ENCODE measurements at places on chromosomes 6 and 20. TPM values are rescaled to one million over a fixed set of nuclear protein-coding genes. Genes with fewer than 3 reads are reported as not detected.

GRCh38 chr20:6180531-6180930 lies 57.7 kb upstream of the FERMT1 start:
- H3K27ac ChIP-seq = no peak overlapping the region
- DNase-seq = no peak
- no peaks in the 10 kb centered on the region for H3K4me1 ChIP-seq
- no peak overlapping the region for H3K4me3 ChIP-seq

- H3K27ac ChIP-seq = peak overlapping the region; percentile 83
- peak; percentile 55 for DNase-seq
- no peaks in the 10 kb centered on the region for H3K36me3 ChIP-seq
- H3K4me3 ChIP-seq = peak overlapping the region; percentile 65
- H3K4me1 ChIP-seq = peaks cover 17% of the 10 kb centered on the region
- no peaks in the 10 kb centered on the region for H3K27me3 ChIP-seq
These were observed 970 bp downstream of the BLTP3A start for GRCh38 chr6:34792605-34793500.

DNA sequence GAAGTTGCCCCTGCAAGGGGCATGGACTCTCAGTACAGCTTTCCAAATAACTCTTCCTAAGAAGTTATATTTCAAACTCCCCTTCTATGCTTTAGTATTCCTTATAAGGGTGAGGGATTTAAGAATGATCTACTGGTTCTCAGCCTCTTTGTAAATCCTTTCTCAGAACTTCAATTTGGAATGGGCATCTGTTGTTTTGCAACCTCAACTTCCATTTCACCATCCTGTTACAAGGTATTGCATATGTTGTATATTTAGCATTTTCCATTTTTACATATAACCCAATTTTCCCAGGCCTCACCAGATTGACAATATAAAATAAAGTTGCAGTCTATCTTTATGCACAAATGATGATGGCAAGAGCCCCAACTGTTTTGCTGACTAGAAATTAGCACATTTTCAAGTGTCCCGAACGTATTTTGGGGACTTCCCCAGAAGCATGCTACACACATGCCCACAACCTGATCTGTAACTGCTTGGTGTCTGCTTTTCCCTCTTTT lies 154.9 kb upstream of the CARMIL1 start:
- no peak for DNase-seq
- no peaks in the 10 kb centered on the region for H3K4me1 ChIP-seq
- H3K36me3 ChIP-seq = peaks cover 6% of the 10 kb centered on the region
- no peak overlapping the region for H3K27ac ChIP-seq

GRCh38 chr6:125904871-125905270 lies 51.7 kb upstream of the HINT3 start:
- H3K27ac ChIP-seq = no peak overlapping the region
- no peak overlapping the region for H3K4me3 ChIP-seq
- DNase-seq = no peak
- no peaks in the 10 kb centered on the region for H3K27me3 ChIP-seq
- no peaks in the 10 kb centered on the region for H3K4me1 ChIP-seq

GRCh38 chr20:38880952-38881735 lies 45.1 kb upstream of the FAM83D start:
- no peaks in the 10 kb centered on the region for H3K27me3 ChIP-seq
- no peaks in the 10 kb centered on the region for H3K36me3 ChIP-seq
- no peak overlapping the region for H3K4me3 ChIP-seq
- DNase-seq = peak; percentile 34
- peaks cover 99% of the 10 kb centered on the region for H3K4me1 ChIP-seq

- no peak overlapping the region for H3K27ac ChIP-seq
- no peaks in the 10 kb centered on the region for H3K36me3 ChIP-seq
- no peak overlapping the region for H3K4me3 ChIP-seq
- no peak for DNase-seq
- H3K4me1 ChIP-seq = no peaks in the 10 kb centered on the region
These were observed 409.6 kb downstream of the GRIK2 start for GRCh38 chr6:101803136-101803535.

- no peak overlapping the region for H3K27ac ChIP-seq
- H3K4me3 ChIP-seq = no peak overlapping the region
- H3K36me3 ChIP-seq = no peaks in the 10 kb centered on the region
- no peak for DNase-seq
- peaks cover 10% of the 10 kb centered on the region for H3K4me1 ChIP-seq
- no peaks in the 10 kb centered on the region for H3K27me3 ChIP-seq
These were observed 80.4 kb downstream of the ARMC2 start for GRCh38 chr6:108928650-108929049.

DNA sequence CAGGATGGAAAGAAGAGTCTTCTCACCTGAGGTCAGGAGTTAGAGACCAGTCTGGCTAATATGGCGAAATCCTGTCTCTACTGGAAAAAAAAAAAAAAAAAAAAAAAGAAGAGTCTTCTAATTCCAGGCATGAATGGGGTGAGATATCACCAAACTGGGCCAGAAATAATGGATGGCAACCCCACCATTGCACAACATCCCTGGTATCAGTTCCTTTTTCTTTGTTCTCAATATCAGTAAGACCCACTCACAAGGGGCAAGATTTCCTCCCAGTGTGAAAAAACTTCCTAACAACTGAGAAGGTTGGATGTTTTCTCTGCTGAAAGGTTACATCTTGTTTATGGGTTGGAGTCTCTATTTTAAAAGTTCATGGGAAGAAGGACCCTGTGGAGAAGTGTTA lies 23.6 kb upstream of the NR2E1 start:
- H3K4me1 ChIP-seq = no peaks in the 10 kb centered on the region
- H3K27ac ChIP-seq = no peak overlapping the region

GRCh38 chr6:145758113-145758512 lies 22.8 kb upstream of the EPM2A start:
- no peaks in the 10 kb centered on the region for H3K36me3 ChIP-seq
- H3K27ac ChIP-seq = no peak overlapping the region
- H3K4me1 ChIP-seq = no peaks in the 10 kb centered on the region

GRCh38 chr6:51511081-51511480 lies 576.3 kb downstream of the PKHD1 start:
- H3K27ac ChIP-seq = no peak overlapping the region
- H3K36me3 ChIP-seq = no peaks in the 10 kb centered on the region
- no peaks in the 10 kb centered on the region for H3K4me1 ChIP-seq

DNA sequence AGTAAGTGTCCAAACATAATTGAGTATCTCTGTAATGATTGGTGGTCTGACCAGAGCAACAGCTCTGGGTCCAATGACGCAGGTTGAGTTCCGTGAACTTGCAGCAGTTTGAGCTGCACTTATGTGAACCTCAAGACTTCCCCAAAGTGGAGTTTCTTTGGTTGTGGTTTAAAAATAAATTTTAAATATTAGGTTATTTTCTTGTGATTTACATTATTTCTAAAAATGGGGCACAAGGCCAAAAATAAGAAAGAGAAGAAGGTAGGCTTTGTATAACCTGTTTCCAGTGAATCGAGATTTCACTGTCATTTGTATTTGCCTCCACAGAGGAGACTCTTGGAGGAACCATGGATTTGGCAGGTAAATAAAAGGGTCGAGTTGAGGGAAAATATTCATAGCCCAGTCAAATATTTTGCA lies 166.4 kb upstream of the ZNF217 start:
- H3K27ac ChIP-seq = no peak overlapping the region
- H3K4me3 ChIP-seq = peak overlapping the region; percentile 18
- peaks cover 11% of the 10 kb centered on the region for H3K4me1 ChIP-seq
- H3K27me3 ChIP-seq = no peaks in the 10 kb centered on the region

DNA sequence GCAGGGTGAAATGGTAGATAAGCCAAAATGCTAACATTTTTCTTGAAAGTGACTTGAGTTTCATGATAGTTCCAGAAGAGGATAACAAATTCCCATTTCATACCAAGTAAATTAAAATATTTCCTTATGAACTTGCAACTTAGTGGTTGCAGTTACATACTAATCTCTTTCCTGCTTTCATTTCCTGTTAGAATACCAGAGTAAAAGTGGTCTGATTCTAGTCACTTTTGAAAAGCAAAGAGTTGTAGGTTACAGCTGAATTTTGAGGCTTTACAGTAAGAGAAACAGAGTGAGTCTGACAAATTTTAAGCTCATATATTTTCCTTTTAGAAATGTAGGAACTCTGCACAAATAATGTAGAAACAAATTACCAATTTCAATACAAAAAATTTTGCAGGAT lies 117.4 kb downstream of the ZFAND3 start:
- no peak overlapping the region for H3K4me3 ChIP-seq
- H3K36me3 ChIP-seq = no peaks in the 10 kb centered on the region
- no peak for DNase-seq
- H3K4me1 ChIP-seq = no peaks in the 10 kb centered on the region
- H3K27me3 ChIP-seq = no peaks in the 10 kb centered on the region

- no peaks in the 10 kb centered on the region for H3K27me3 ChIP-seq
- H3K36me3 ChIP-seq = no peaks in the 10 kb centered on the region
- peak; percentile 32 for DNase-seq
- H3K4me1 ChIP-seq = peaks cover 20% of the 10 kb centered on the region
- H3K4me3 ChIP-seq = peak overlapping the region; percentile 22
These were observed 41.1 kb downstream of the FARS2 start for GRCh38 chr6:5302220-5302946.

- H3K27ac ChIP-seq = no peak overlapping the region
- H3K4me3 ChIP-seq = no peak overlapping the region
- H3K27me3 ChIP-seq = peaks cover 13% of the 10 kb centered on the region
- peaks cover 56% of the 10 kb centered on the region for H3K36me3 ChIP-seq
- peaks cover 20% of the 10 kb centered on the region for H3K4me1 ChIP-seq
- DNase-seq = no peak
These were observed 2.8 kb downstream of the SNRPB2 start for GRCh38 chr20:16732506-16733152.

GRCh38 chr6:157488058-157488457 lies 107.1 kb downstream of the ZDHHC14 start:
- H3K36me3 ChIP-seq = no peaks in the 10 kb centered on the region
- peaks cover 60% of the 10 kb centered on the region for H3K4me1 ChIP-seq

- H3K27me3 ChIP-seq = no peaks in the 10 kb centered on the region
- H3K27ac ChIP-seq = no peak overlapping the region
- no peak overlapping the region for H3K4me3 ChIP-seq
- DNase-seq = no peak
These were observed 21.7 kb downstream of the SERPINB1 start for GRCh38 chr6:2819978-2820377.

DNA sequence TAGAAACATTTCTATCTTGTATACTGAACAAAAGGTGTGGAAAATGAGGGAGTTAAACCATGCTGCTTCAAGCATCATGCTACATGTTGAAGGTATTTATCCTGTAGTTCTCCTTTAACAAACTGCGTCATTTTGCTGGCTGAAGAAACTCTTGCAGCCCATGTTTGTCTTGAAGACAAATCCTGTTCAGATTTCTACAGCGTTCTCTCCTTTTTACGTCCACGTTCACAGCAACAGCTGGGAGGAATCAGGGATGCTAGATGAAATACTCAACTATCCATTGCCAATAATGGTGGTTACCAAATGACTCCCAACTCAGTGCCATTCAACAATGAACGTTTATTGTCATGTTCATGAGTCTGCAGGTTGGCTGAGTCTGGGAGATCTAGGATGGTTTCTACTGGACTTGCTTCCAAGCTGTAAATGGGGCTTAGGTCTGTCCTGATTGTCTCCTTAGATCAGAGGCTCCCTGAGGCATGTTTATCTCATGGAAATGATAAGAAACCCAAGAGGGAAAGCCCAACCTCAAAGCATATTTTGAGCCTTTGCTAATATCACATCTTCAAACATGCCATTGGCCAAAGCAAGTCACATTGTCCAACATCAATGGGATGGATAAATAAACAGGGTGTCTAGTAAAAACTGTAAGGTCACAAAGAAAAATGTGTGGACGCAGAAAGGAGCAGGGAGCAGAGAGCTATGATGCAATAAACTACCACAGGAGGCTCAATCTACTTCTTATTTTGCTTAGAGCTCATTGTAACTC lies 2.7 kb upstream of the PLCB1 start:
- H3K4me1 ChIP-seq = peaks cover 14% of the 10 kb centered on the region
- H3K27me3 ChIP-seq = peaks cover 8% of the 10 kb centered on the region
- H3K36me3 ChIP-seq = no peaks in the 10 kb centered on the region
- no peak overlapping the region for H3K27ac ChIP-seq

DNA sequence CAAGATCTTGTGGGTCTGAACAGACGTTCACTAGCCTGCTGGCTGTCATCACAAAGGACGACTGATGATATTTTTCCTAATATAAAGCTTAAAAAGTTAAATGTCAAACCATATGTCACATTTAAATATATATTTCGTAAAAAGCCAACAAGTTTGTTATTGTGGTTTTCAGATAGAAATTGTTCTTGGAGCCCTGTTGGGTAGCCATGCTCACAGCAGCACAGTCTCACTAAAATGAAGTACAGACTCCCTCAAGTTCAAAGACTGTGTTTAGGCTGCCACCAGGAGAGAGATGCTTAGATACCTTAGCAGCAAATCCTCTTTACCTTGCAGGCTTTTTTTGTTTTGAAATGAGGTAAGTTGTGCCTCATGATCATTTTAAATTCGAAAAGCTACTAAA lies 17.8 kb downstream of the EEF1E1 start:
- H3K4me3 ChIP-seq = no peak overlapping the region
- H3K27ac ChIP-seq = no peak overlapping the region
- H3K27me3 ChIP-seq = no peaks in the 10 kb centered on the region
- H3K4me1 ChIP-seq = no peaks in the 10 kb centered on the region
- H3K36me3 ChIP-seq = peaks cover 47% of the 10 kb centered on the region

PNPLA1 gene
- total RNA-seq = 0.32 TPM

CST3 gene
- total RNA-seq = 1.0 TPM

ANGPT4 gene
- not detected for total RNA-seq

MOG gene
- not detected for total RNA-seq

SLC32A1 gene
- not detected for total RNA-seq

SYCP2 gene
- total RNA-seq = 4.7 TPM

FNDC1 gene
- total RNA-seq = not detected

PRICKLE4 gene
- total RNA-seq = not detected

BMP6 gene
- 2.9 TPM for total RNA-seq

KHDC1L gene
- total RNA-seq = not detected

HLA-DRA gene
- 2,785 TPM for total RNA-seq
